Occipital lobe (tissue), 3 donors: ENCODE measurements at places on chromosomes 3 and 15. TPM values are rescaled to one million over a fixed set of nuclear protein-coding genes. Genes with fewer than 3 reads are reported as not detected.

GRCh38 chr15:94070356-94071295 is 160.7 kb upstream of the MCTP2 start:
- DNase-seq: no peak

DNA sequence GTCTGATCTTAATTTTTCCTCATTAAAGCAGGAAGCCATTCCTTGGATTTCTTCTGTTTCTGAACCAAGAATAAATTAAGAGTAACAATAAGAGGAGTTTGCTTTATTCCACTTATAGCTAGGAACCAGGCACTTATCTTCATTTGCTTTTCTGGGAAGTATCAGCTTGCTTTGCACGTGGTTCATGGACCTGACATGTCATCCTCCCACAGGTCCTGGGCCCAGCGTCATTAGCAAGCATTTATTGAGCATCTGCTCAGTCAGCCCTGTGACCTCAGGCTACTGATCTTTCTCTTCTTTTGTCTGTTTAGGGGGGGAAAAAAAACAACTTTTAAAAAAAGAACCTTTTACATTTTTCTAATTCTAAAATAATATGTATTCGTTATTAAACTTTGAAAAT is 34.7 kb upstream of the CRTC3 start:
- no peak for DNase-seq

DNA sequence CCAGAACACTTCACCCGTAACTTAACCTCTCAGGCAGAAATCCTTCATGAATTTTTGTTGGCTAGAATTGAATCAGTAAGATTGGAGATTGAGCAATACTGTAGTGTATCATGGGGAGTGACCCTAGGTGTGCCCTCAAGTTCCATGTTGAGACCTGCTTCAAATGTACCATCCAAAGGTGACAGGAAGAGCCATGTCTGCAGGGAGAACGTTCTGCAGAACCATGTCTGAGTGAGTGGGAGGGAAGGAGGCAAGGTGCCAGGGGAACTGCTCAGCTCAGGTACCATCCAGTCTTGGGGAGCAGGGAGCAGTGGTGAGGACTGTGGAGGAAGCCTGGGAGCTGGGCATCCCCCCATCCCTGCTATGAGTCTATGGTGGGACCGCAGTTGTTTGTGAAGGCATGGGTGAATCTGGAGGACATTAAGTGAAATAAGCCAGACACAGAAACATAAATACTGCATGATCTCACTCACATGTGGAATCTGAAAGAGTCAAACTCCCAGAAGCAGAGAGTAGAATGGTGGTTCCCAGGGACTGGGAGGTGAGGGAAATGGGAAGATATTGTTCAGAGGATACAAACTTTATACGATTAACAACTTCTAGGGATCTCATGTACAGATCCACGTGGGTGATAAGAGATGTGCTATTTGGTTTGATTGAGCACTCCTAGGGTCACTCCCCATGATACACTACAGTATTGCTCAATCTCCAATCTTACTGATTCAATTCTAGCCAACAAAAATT is 23.3 kb downstream of the CFAP161 start:
- no peak for DNase-seq

DNA sequence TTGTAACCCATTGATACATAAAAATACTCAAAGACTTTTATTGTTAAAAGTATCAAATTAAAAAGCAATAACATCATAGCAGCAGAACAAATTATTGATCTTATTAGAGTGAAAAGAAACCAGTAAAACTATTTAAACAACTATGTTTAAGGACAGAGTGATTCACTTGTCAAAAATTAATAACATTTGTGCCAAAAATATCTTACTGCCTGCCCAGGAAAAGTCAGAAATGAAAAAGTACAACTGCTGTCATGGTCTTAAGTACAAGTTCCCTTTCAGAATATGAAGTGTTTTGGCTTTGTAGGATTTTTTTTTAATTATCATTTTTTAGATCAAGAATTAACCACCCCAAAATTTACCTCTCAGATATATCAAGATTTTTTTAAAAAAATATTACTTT is 3.4 kb downstream of the IFT57 start:
- DNase-seq: no peak

The GATA2 gene
- total RNA-seq: 0.31 TPM

DNA sequence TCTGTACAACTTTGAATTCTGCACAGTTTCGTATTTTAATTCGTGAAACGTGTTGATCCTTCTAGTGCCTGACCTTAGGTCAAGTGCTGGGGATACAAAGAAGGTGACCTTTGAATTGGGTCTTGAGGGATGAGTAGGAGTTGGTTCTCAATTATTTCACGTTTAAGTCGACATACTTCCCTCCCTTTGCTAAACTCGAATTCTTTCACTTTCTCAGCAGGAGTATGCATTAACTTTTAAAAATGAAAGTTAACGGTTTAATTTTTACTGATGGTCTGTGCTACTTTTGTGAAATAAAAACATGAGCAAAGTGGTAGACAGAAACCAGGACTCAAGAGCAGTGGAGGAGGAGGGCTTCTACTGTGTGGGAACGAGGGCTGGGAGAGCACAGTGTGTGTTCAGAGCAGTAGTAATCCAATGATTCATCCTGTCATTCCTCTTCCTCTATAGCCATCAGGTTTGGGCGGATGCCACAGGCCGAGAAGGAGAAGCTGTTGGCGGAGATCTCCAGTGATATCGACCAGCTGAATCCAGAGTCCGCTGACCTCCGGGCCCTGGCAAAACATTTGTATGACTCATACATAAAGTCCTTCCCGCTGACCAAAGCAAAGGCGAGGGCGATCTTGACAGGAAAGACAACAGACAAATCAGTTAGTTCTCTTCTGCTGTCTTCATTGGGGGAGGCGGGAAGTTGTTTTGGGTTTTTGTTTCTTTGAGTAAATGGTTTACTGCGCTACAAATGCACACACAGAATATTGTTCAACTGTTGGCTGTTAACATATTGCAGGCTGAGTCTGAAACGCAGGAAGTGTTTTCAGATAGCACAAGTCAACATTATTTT is 78.6 kb upstream of the TSEN2 start:
- no peak for DNase-seq
